ENCODE measurements at places on chromosomes 4 and X. TPM values are rescaled to one million over a fixed set of nuclear protein-coding genes. Genes with fewer than 3 reads are reported as not detected.

The CT45A10 gene
- total RNA-seq = not detected

The FRMPD4 gene
- not detected for total RNA-seq

The IL13RA2 gene
- 0.44 TPM for total RNA-seq

The AMTN gene
- total RNA-seq = not detected

The FMR1NB gene
- total RNA-seq = not detected

GRCh38 chr4:150389896-150390530 is 191.9 kb upstream of the MAB21L2 start:
- DNase-seq = no peak
- no peaks in the 10 kb centered on the region for H3K4me1 ChIP-seq
- H3K36me3 ChIP-seq = no peaks in the 10 kb centered on the region
- no peaks in the 10 kb centered on the region for H3K27me3 ChIP-seq
- no peak overlapping the region for H3K27ac ChIP-seq
- H3K4me3 ChIP-seq = no peak overlapping the region

DNA sequence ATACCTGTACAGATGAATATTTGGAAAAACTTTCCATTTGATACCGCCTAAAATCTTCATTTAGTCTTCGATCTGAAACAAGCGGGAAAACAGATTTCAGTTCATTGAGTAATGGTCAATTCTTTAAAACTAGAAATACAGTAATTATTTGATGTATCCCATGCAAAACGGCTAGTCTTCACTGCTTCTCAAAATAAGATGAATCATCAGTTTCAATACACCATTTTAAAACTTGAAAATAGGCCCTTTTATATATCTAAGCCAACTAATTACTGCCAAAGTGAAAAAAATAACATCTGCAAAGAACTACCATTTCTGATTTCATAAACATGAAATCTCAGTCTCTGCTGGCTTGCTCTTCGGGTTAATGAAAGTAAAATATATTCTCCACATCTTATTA is 11.0 kb downstream of the SCLT1 start:
- no peak overlapping the region for H3K27ac ChIP-seq
- H3K4me1 ChIP-seq = no peaks in the 10 kb centered on the region
- no peaks in the 10 kb centered on the region for H3K36me3 ChIP-seq
- no peaks in the 10 kb centered on the region for H3K27me3 ChIP-seq

GRCh38 chr4:111641813-111642579 is 503.3 kb upstream of the FAM241A start:
- H3K36me3 ChIP-seq = no peaks in the 10 kb centered on the region
- no peaks in the 10 kb centered on the region for H3K27me3 ChIP-seq
- no peak overlapping the region for H3K4me3 ChIP-seq
- no peak for DNase-seq
- H3K4me1 ChIP-seq = peaks cover 13% of the 10 kb centered on the region

DNA sequence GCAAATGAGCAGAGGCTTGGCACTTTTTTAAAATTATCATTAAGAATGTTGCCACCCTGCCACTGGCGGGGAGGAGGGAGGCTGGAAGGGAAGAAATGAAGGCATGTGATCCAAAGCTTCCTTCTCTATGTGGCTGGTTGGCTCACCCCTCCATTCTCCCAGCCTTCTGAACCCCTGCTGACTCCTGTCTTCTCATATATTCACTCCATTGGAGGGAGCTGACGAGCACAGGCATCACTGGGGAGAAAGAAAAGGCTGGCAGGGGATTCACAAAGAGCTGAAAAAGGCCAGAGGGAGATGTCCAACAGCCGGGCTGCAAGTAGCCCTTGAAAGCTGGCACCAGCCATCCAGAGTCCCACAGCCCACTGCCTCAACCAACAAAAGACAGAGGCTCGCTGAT is 495.6 kb downstream of the BCOR start:
- no peaks in the 10 kb centered on the region for H3K27me3 ChIP-seq
- no peaks in the 10 kb centered on the region for H3K36me3 ChIP-seq
- no peaks in the 10 kb centered on the region for H3K4me1 ChIP-seq
- no peak for DNase-seq
- no peak overlapping the region for H3K27ac ChIP-seq
- H3K4me3 ChIP-seq = no peak overlapping the region

DNA sequence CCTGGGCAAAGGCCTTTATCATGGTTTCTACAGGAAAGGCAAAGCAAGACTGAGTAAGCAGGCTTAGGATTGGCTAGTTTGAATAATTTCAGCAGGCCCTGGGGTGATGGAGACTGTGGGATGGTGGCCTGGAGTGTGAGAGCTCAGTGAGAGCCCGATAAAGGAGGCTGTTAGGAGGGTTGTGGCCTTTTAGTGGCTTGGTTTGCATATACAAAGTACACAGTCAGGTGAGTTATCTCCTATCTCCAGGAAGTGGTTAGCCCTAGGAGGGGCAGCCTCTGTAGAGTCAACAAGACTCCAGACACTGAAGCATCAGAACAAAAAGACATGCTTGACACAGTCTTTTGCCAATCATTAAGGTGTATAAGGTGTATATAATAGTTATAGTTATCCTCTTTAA is 157.2 kb downstream of the CFAP299 start:
- no peak overlapping the region for H3K4me3 ChIP-seq
- no peaks in the 10 kb centered on the region for H3K27me3 ChIP-seq
- H3K27ac ChIP-seq = no peak overlapping the region

DNA sequence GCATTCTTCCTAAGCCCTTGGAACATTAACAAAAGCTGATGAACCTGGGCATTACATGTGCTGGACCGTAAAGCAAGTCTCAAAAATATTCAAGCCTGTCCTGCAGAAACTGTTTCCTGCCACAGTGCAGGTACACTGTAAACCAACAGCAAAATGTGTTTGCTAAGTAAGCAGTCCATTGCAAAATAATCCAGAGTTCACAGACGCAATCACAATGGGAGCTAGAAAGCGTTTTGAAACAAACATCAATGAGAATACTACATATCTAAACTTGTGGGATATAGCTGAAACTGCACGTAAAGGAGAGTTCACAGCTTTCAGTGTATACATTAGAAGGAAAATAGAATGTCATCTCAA is 61.6 kb downstream of the RGS12 start:
- no peaks in the 10 kb centered on the region for H3K4me1 ChIP-seq
- H3K27ac ChIP-seq = no peak overlapping the region
- no peaks in the 10 kb centered on the region for H3K27me3 ChIP-seq
- DNase-seq = no peak
- no peaks in the 10 kb centered on the region for H3K36me3 ChIP-seq

GRCh38 chr4:112199041-112199440 is 32.5 kb upstream of the AP1AR start:
- H3K27ac ChIP-seq = no peak overlapping the region
- H3K4me1 ChIP-seq = no peaks in the 10 kb centered on the region
- H3K4me3 ChIP-seq = no peak overlapping the region
- H3K27me3 ChIP-seq = no peaks in the 10 kb centered on the region

- DNase-seq = no peak
- H3K27ac ChIP-seq = no peak overlapping the region
- H3K27me3 ChIP-seq = no peaks in the 10 kb centered on the region
- no peaks in the 10 kb centered on the region for H3K36me3 ChIP-seq
Measured at GRCh38 chr4:180098586-180098985, 2144.6 kb upstream of the TENM3 start.

GRCh38 chrX:84336646-84337045 is 148.6 kb upstream of the RPS6KA6 start:
- DNase-seq = no peak
- no peak overlapping the region for H3K27ac ChIP-seq
- H3K36me3 ChIP-seq = no peaks in the 10 kb centered on the region
